IPS DF 19.7 (cell line): ENCODE measurements at places on chromosomes 7 and 10.
A peak's percentile ranks its signal among the peaks of the same experiment; 100 is the strongest.

GRCh38 chr10:6843481-6843881 is 263.4 kb upstream of the PRKCQ start:
- no peak for DNase-seq

DNA sequence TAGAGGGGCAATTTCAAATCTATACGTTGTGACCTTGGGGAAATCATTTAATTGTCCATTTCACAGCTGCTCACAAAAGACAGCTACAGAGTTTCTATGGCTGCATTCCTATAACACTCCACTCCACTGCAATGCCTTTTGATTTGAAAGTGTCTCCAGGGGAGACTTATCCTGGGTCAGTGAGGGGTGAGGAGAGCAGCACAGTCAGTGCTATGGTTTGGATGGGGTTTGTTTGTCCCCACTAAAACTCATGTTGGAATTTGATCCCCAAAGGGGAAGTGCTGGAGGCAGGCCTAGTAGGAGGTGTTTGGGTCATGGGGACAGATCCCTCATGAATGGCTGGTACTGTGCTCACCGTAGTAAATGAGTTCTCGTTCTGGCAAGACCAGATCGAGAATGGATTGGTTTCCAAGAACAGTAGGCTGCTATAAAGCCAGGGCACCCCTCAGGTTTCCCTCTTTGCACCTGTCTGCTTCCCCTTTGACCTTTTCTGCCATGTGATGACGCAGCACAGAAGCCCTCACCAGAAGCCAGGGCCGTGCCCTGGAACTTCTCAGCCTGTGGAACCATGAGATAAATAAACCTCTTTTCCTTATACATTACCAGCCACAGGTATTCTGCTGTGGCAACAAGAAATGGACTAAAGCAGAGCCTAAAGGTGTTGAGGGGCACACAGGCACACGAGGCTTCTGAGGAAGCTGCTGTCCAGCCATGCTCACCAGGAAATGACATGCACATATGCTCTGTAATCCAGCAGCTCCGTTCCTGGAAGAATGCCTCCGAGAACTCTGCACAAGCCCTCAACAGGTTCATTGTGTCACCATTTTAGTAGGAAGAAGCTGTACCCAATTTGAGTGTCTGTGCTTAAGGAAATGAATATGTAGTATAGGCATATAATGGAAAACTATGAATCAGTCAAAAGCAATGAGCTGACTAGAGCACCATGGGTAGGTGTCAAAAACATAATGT is 5.0 kb upstream of the PAPOLB start:
- DNase-seq = no peak

GRCh38 chr7:49778731-49779270 is 5.4 kb downstream of the VWC2 start:
- DNase-seq = no peak

- DNase-seq = no peak
Measured at GRCh38 chr10:102451105-102451969, at the start of gene C10orf95. C10orf95 (minus strand) TSS chr10:102451543; CDS start chr10:102451093, 450 bp downstream.

GRCh38 chr10:116907245-116907987 is 58.1 kb downstream of the ENO4 start:
- no peak for DNase-seq

GRCh38 chr7:66776800-66777442 is 36.4 kb downstream of the RABGEF1 start:
- DNase-seq = no peak

GRCh38 chr7:147245274-147245673 is 1128.7 kb downstream of the CNTNAP2 start:
- DNase-seq = peak; percentile 33

DNA sequence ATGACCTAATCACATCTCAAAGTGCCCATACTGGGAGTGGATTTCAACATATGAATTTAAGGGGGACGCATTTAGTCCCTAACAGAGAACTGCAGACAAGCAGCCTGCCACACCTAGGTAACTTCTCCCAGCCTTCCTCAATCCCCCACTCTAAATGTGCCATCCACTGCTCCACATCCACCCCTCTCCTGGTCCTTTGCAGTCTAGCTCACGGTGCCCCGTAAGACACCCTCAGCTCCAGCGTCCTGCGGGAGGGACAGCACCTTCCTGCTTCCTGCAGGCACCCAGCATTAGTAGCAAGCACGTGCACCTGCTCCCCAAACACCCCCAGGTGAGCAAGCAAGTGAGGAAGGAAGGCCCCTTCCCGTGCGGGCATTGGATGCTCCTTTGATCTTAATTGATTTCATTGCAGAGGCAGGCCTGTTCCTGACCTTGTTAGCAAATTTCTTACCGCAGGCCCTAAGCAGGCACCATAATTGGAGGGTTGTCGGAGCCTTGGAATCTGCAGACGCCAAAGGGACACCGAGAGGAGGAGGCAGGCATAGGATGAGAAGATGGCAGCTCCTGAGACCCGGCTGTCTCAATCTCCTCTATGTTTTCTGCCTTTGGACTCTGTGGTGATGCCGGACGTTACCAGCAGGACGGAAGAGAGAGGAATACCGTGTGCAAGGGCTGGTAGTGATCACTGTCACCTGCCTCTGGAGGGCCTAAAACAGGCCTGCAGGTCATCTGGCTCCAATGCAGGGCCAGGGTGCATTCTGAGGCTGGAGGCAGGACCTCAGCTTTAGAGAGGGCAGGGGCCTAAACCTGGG is 75.8 kb upstream of the CHST15 start:
- DNase-seq = no peak

GRCh38 chr10:114683593-114683992 is 25.5 kb upstream of the ABLIM1 start:
- DNase-seq = no peak

- DNase-seq = no peak
Measured at GRCh38 chr10:45471531-45472310, 97.7 kb downstream of the ALOX5 start.

DNA sequence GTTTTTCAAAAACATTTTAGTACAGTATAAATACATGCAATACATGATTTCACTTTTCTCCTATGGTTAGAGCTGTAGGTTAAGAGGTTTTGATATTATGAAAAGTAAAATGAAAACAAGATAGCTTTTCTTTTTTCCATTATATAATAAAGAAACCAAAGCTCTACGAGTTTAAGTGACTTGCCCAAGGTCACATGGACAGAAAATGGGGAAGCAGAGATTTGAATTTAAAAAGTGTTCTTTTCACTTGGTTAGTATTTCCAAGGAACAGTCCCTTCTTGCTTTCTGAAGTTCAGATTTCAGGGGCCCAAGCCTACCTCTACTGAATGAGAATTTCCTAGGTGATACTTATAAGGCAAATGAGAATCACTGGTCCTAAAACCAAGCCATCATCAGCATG is 13.2 kb upstream of the MAP3K8 start:
- no peak for DNase-seq

DNA sequence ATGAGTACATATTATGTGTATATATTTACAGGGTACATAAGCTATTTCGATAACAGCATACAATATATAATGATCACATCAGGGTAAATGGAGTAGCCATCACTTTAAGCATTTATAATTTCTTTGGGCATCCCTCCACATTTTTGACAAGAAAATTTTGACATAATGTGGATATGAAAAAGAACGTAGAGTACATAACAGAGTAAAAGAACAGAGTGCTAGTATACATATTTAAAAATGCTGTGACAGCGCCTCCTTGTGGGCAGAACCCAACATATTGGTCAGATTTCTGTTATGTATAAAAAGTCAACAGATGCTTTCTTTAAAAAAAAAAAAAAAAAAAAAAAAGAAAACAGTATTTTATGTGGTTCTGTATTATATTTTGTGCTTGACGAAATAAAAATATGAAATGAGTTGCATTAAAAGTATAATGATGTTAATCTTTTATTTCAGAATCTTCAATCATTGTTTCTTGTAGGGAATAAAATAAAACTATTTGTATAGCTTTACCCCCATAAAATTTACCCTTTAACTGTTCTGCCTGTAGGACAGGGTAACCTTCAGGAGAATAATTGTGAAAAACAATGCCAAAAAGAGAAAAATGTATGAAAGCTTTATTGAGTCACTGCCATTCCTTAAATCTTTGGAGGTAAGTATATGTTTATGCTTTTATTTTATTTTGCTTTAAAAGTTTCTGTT is 18.3 kb upstream of the HBP1 start:
- no peak for DNase-seq

DNA sequence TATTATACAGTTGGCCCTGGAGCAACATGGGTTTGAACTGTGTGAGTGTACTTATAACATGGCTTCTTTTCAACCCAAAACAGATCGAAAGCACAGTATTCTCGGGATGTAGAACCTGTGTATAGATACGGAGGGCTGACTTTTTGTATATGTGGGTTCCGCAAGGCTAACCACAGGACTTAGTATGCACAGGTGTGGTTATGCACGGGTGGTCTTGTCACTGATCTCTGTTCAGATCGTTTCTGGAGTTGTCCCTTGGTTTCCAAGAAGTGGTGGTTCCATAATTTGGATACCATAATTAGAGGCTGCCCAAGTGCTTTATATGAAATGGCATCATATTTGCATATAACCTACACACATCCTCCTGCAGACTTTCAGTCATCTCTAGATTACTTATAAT is 10.9 kb upstream of the BHLHA15 start:
- DNase-seq = no peak

DNA sequence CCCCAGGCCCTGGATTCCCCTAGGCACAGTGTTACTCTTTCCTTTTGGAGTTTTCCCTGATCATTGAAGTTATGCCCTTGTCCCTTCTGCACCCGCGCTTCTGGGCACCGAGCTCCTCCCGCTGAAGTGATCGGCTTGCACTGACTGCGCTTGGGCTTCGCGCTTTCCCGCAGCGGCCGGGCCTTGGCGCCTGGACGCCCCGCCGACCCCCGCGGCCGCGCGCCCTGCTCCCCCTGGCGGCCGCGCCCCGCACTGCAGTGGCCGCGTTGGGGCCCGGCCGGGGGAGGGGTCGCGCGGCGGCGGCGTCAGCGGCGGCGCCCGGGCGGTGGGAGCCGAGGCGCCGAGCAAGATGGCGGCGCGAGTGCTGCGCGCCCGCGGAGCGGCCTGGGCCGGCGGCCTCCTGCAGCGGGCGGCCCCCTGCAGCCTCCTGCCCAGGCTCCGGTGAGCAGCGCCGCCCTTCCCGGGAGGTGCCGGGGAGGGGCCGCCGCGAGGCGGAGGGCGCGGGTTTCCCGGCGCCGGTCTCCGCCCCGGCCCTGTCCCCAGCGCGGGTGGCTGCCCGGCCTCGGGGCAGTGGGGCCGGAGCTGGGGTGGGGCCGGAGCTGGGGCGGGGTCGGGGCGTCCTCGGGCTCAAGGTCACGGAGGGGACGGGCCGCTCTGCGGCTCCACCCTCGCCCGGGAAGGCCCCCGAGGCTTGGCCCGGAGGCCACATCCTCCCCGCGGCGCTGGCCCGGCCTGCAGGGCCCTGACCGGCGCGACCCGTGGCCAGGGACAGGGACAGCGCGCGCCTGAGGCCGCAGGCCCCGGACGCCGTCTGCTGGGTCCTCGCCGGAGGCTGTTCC is at the start of gene NIPSNAP2:
Gene NIPSNAP2 (plus strand): TSS at position 325 of the 839 bp plus-strand sequence. CDS start 25 bp downstream, at position 350.
- DNase-seq = no peak

- DNase-seq = no peak
Measured at GRCh38 chr7:55438757-55439525, 73.8 kb downstream of the LANCL2 start.

- DNase-seq = no peak
Measured at GRCh38 chr7:55104712-55105433, 86.1 kb downstream of the EGFR start.

DNA sequence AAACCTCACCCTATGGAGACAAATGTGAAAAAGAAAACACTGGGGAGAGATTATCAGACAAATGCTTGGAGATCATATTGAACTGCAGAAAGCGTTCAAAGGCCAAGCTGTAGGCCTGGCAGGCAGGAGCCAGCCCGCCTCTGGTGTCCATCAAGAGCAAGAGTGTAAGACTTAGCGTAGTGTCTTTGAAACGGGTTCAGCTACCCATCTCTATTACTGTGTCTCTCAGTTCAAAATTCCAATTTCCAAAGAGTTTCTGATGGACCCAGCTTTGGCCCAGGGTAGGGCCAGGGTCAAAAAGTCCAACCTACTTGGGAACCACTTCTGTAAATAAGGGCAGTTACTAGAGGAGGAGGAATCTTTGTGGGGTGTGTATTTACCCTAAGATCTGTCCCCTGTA is 45.4 kb upstream of the HBP1 start:
- no peak for DNase-seq

DNA sequence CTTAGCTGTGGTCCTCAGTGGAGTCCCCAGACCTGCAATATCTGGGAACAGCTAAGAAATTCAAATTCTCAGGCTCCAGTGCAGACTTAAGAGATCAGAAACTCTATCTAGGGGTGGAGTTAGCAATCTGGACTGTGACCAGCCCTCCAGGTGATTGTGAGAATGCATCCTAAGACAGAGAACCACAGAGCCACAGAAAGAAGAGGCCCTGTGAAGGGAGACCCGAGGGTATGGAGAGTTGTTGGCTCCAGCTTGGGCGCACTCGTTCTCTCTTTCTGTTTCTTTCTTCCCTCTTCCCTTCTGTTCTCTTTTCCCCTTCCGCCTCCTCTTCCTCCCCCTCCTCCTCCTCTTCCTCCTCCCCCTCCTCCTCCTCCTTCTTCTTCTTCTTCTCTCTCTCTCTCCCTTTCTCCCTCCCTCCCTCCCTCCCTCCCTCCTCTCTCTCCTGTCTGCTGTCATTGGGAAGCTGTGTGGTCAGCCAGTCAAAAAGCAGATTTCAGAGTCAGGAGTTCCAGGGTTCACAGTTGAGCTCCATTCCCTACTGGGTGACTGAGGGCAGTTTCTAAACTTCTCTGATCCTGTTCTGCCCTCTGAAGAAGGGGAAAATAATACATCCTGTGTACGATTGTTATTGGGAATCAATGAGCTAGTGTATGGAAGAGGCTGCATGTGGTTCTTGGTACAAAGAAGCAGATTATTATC is 62.1 kb upstream of the STEAP1B start:
- no peak for DNase-seq

- DNase-seq = no peak
Measured at GRCh38 chr10:18501198-18501597, 150.2 kb downstream of the NSUN6 start.

- DNase-seq = no peak
Measured at GRCh38 chr10:103467406-103467805, 8.7 kb upstream of the CALHM1 start.

DNA sequence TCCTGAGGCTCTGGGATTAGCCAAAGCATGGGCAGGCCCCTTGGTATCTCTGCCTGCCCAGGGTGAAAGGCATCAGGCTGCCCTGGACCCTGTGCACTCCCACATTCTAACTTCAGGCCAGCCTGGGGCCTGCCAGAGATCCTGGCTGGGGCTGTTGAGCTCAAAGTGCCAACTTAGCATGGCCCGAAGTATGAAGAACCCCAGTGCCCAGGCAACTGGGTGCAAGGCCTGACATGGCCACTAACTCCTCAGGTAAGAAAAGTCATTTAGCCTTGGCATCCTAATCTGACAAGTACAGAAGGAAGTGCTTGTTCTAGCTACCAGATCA is 43.2 kb downstream of the FAM53B start:
- DNase-seq = no peak

- no peak for DNase-seq
Measured at GRCh38 chr7:6614953-6615722, at the start of gene ZNF853. ZNF853 (plus strand) TSS chr7:6615610; CDS start chr7:6616175, 565 bp downstream.
